Stimulated activated CD8-positive, alpha-beta memory T cell treated with anti-CD3 and anti-CD28 coated beads, Interleukin-2, amount 100 ng/mL, for 1 hour (primary cell): ENCODE measurements at places on chromosomes 13 and 19.

GRCh38 chr13:24134757-24135156 lies 25.8 kb upstream of the SPATA13 start:
- DNase-seq: no peak

GRCh38 chr13:51327961-51328360 lies 11.5 kb upstream of the SERPINE3 start:
- no peak for DNase-seq

GRCh38 chr13:95226476-95226875 lies 74.8 kb downstream of the ABCC4 start:
- DNase-seq: no peak

- DNase-seq: no peak
Observed at GRCh38 chr19:35291916-35292315, at the start of gene MAG. TSS of gene MAG (plus strand) at chr19:35292161. CDS start at chr19:35295409, 3,248 bp downstream.

GRCh38 chr13:20969182-20969581 lies 66.6 kb upstream of the XPO4 start:
- no peak for DNase-seq

DNA sequence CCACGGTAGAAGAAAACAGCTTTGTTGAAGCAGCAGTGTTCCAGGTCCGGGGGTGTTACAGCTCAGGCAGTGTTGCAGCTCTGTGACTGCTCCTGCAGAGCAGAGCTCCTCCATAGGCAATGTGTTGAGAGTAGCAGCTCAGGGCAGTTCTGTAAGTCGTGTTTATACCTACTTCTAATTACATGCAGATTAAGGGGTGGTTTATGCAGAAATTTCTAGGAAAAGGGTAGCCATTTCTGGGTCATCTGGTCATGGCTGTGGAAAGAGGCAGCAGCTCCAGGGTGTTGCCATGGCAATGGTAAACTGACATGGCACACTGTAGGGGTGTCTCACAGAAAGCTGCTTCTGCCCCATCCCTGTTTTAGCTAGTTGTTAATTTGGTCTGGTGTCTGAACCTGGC lies 316.4 kb downstream of the GPC5 start:
- no peak for DNase-seq

DNA sequence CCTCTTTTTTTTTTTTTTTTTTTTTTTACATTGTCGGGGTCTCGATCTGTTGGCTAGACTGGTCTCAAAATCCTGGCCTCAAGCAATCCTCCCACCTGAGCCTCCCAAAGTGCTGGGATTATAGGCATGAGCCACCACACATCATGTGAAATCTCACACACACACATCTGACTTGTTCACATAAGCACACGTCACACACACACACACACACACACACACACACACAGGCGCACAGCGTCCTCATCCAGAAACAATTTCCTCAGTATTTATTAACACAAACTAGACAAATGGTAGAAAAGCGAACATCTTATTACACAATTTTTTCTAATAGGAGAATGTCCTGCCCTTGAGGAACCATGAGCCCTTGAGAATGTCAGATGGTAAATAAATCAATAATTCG lies 5.1 kb upstream of the SYCN start:
- no peak for DNase-seq

DNA sequence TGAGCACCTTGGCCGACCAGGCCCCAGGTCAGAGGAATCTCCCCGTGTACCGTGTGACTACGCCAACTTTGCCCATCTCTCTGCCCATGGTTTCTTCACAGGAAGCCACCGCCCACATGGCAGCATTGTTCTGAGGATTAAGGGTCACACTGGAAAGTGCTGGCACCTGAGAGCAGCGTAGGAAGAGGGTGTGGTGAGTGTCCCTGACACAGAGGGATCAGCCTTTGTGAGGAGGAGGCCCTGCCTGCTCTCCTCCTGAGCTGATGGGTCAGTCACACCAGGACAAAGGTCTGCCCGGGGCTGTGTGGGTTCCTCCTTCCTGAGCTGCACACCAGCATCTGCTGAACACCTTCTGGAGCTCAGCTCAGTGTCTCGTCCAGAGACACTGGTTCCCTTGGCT lies 32.2 kb upstream of the SLC15A1 start:
- DNase-seq: no peak

DNA sequence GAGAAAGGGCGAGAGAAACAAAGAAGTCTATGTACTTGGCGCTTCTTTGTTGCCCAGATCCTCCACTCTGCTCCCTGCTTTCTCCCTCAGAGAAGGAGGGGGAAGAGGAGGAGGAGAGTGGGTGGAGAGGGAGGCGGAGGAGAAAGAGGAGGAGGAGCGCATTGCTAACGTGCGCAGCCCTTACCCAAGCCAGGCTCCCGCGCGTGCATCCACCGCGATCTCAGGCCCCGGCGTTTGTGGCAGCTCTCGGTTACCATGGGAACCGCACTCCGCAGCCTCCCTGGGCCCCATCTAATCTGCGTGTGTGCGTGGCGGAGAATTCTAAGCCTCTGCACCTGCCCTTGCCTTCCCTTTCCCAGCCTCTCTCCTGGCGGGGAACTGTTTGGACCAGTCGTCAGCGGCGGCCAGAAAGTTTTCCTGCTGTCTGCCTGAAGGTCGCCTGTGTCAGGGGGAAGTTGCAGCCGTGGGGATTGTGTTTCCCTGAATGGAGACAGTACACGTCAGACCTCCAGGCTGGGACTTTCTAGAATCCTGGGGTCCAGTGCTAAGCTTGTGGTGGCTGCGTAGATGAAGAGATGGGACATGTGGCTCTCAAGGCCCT lies at the start of gene ERICH6B:
ERICH6B (minus strand) TSS at position 239 of the 601 bp plus-strand sequence. CDS start 18,734 bp downstream, outside the sequence.
- no peak for DNase-seq

- no peak for DNase-seq
Observed at GRCh38 chr19:57888107-57888559, 704 bp downstream of the ZNF814 start.

DNA sequence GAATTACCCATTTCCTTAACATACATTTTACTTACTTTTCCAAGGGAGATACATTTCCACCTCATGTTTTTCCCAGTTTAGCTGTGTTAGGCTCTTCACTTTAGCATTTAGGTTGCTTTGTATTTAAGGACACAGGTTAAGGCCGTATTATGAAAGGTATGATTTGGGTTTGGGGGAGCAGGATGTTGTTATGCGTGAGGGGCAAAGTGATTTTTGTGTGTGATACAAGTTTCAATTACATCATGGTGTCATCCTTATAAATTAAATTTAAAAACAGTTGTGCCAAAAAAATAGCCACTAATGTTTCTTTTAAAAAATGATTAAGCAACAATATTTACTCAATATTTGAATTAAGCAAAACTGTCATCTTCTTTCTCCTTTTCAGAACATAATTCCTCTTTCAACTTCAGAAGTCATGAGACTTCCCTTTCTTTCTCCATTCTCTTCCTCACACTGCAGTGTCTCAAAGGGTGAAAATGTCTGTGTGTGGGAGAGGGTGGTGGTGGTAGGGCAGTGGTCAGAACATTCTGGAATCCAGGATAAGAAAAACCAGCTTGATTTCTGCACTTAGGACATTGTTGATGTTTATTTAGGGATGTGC lies 126.2 kb downstream of the KCNRG start:
- no peak for DNase-seq

GRCh38 chr13:46321494-46322225 lies 65.4 kb downstream of the RUBCNL start:
- peak; percentile 52 for DNase-seq

- no peak for DNase-seq
Observed at GRCh38 chr19:52494518-52494917, 33.0 kb upstream of the ZNF808 start.

DNA sequence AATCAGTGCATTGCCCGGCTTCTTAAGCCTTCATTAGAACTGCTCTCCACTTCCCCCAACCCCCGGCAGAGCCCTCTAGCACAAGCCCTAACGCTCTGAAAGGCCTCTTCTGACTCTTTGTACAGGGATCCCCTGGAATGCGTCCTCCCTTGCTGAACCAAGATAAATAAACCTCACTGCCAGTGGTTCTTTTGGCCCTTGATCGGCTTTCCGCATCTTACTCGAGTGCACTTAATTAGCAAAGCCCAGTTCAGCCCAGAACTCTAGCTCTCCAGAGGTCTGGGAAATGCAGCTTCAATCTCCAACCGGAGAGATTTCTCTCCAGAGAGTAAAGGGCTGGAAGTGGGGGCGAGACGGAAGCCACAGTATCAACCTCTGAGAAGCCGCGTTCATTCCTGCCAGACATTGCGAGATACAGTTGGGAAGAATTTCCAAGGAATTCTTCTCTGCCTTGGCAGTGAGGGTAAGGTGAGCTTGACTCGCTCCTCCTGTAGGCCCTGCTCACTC lies 8.7 kb upstream of the ZNF444 start:
- no peak for DNase-seq

- no peak for DNase-seq
Observed at GRCh38 chr19:16228637-16229321, 31.1 kb downstream of the AP1M1 start.

GRCh38 chr13:49110913-49111170 lies 109.3 kb upstream of the MLNR start:
- no peak for DNase-seq

- no peak for DNase-seq
Observed at GRCh38 chr19:56995303-56995702, 124.5 kb upstream of the USP29 start.

DNA sequence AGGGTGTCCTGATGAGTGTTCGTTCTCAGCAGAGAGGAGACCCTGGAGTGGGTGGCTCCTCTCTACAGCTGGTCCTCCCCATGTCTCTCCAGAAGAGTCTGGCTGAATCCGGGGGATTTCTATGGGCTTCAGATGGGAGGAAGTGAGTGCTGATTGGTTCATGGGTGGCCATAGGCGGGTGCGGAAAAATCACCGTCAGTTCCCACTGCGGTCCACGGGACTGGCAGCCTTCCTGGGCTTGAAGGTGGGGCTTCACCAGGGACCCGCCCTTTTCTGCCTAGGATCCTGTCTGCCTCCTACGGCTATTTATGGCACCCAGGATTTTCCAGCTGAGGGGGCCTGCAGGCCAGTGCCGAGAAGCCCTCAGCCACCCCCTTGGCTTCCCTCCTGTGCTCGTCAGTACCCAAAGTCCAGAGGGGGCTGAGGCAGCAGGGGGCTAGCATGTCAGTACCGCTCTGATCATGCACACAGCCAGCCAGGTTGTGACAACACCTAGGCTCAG lies 18.4 kb downstream of the CPB2 start:
- DNase-seq: no peak

GRCh38 chr13:26132756-26133155 lies 80.9 kb upstream of the SHISA2 start:
- DNase-seq: no peak

GRCh38 chr19:44789943-44790483 lies 12.3 kb downstream of the CBLC start:
- no peak for DNase-seq

- DNase-seq: no peak
Observed at GRCh38 chr13:109652531-109652930, 133.9 kb downstream of the IRS2 start.

DNA sequence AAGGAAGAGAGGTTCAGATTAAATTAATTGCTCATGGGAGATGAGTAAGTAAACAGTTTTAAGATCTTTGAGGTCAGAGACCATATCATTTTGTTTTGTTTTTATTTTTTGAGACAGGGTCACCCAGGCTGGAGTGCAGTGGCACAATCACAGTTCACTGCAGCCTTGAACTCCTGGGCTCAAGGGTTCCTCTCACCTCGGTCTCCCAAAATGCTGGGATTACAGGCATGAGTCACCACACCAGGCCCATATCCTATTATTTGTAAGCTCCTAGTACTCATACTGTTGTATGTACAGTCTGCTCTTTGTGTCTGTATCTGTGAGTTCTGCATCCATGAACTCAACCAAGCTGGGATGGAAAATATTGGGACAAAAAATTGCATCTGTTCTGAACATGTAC lies 6.0 kb upstream of the RASL11A start:
- DNase-seq: no peak

GRCh38 chr19:488505-489417 lies 7.5 kb upstream of the MADCAM1 start:
- DNase-seq: peak; percentile 90

DNA sequence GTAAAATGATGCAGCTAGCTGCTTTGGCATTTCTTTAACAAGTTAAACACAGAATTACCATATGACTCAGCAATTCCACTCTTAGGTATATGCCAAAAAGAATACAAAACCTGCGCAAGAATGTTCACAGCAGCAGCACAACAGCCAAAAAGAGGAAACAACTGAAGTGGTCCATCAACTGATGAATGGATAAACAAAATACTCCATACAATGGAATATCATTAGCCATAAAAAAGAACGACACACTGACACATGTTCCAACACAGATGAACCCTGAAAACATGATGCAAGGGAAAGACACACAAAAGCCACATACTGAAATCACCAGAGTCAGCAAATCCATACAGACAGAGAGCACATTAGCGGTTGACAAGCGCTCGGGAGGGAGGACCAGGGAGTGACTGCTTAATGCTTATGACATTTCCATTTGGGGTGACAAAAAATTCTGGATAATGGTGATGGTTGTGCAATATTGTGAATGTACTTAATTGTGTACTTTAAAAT lies 3.0 kb downstream of the PCID2 start:
- no peak for DNase-seq

GRCh38 chr19:14414926-14415690 lies 4.0 kb downstream of the DDX39A start:
- no peak for DNase-seq

- peak; percentile 84 for DNase-seq
Observed at GRCh38 chr19:18294467-18294864, 13.0 kb upstream of the JUND start.

- no peak for DNase-seq
Observed at GRCh38 chr13:52994051-52994450, 34.6 kb upstream of the OLFM4 start.

GRCh38 chr13:108044954-108045353 lies 170.4 kb downstream of the LIG4 start:
- no peak for DNase-seq

- peak; percentile 55 for DNase-seq
Observed at GRCh38 chr19:46014941-46015686, 7.7 kb downstream of the PGLYRP1 start.
